Activated CD8-positive, alpha-beta memory T cell treated with anti-CD3 and anti-CD28 coated beads, Interleukin-2, amount 10 ng/mL, durations not matched to agents 7 days and 5 days (primary cell): ENCODE measurements at places on chromosomes 7 and 10. TPM values are rescaled to one million over a fixed set of nuclear protein-coding genes. Genes with fewer than 3 reads are reported as not detected.

The CYP2C19 gene
- not detected for total RNA-seq

DNA sequence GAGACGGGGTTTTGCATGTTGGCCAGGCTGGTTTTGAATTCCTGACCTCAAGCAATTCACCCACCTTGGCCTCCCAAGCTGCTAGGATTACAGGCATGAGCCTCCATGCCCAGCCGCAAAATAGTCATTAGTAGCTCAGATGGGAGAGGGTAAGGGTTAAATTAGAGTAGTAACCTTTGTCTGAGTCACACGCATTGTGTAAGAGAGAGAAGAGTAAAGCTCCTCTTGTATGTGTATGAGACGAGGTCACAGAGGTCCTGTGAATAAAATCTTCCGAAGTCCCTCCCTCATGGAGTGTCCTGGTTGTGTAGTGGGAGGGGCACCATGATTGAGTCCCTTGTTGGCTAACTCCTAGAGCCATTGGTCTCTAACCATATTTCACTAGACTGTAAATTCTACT lies 85.2 kb upstream of the CDC14C start:
- no peaks in the 10 kb centered on the region for H3K4me1 ChIP-seq
- no peaks in the 10 kb centered on the region for H3K27me3 ChIP-seq
- no peaks in the 10 kb centered on the region for H3K36me3 ChIP-seq
- no peak for DNase-seq

DNA sequence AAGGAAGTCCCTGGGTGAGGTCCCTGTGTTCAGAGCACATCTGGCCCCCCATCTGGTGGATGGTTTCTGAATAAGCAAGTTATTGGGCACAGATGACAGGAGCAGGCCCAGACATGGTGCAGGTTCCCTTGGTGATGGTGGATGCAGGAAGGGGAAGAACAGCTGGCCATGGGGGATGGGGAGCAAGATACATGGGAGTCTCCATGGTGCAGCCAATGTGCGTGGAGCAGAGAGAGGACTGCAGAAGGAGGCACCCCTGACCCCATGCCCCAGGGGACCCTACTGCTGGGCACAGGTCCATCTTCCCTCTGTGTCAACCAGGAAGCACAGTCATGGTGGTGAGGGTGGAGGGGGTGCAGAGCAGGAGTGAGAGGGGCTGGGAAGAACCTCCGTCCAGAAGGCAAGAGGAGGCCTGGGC lies 43.8 kb upstream of the RABGEF1 start:
- no peaks in the 10 kb centered on the region for H3K4me1 ChIP-seq
- H3K4me3 ChIP-seq, result no peak overlapping the region
- H3K36me3 ChIP-seq, result no peaks in the 10 kb centered on the region
- no peak overlapping the region for H3K27ac ChIP-seq

DNA sequence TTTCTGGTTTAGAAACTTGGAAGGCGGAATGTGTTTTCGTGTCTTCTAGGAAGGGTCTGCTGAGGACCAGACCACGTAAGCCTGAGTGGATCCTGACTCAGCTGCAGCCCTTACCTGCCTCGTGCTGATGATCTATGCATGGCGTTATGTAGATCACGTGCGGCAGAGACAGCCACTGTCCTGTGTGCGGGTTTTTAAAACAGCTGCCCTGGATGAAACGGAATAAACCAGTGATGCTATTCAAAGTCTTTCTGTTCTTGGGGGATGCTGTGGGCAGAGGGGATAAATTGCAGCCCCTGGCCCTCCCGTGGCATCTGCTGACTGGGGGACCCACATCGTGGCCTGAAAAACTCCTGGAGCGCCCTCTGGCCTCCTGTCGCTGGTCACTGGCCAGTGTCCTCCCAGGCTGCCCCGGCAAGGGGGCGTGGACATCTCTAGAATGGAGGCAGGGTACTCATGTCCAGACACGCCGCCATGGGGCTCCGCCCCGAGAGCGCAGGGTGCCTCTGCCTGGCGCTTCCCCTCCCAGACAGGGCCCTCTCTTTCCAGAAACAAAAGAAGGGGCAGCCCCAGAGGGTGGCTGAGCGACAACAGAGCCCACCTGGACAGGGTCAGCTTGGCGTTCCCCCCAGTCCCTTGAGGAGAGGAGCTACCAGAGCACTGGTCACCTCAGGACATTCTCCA lies 13.2 kb downstream of the ALKBH4 start:
- H3K27ac ChIP-seq, result no peak overlapping the region
- H3K27me3 ChIP-seq, result no peaks in the 10 kb centered on the region
- DNase-seq, result no peak
- peaks cover 3% of the 10 kb centered on the region for H3K36me3 ChIP-seq
- H3K4me3 ChIP-seq, result no peak overlapping the region
- H3K4me1 ChIP-seq, result no peaks in the 10 kb centered on the region

- DNase-seq, result no peak
- H3K27me3 ChIP-seq, result peaks cover 27% of the 10 kb centered on the region
- no peaks in the 10 kb centered on the region for H3K36me3 ChIP-seq
- H3K4me3 ChIP-seq, result no peak overlapping the region
- H3K4me1 ChIP-seq, result no peaks in the 10 kb centered on the region
Observed at GRCh38 chr7:23220690-23221305, 25.8 kb upstream of the GPNMB start.

DNA sequence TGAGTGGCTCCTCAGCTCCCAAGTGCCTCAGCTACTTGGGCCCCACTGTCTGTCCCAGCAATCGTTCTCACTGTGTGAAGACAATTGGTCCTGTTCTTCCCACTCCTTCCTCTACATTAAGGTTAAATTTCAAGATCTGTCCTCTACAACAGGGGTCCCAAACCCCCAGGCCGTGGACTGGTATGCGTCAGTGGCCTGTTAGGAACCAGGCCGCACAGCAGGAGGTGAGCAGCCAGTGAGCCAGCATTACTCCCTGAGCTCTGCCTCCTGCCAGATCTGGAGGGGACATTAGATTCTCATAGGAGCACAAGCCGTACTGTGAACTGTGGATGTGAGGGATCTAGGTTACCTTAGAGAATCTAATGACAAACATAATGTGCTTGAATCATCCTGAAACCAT lies 376.9 kb upstream of the FZD8 start:
- no peaks in the 10 kb centered on the region for H3K4me1 ChIP-seq
- DNase-seq, result no peak
- H3K36me3 ChIP-seq, result no peaks in the 10 kb centered on the region
- no peak overlapping the region for H3K27ac ChIP-seq
- no peak overlapping the region for H3K4me3 ChIP-seq
- H3K27me3 ChIP-seq, result no peaks in the 10 kb centered on the region

GRCh38 chr7:9711259-9711918 lies 1262.3 kb upstream of the PHF14 start:
- H3K36me3 ChIP-seq, result no peaks in the 10 kb centered on the region
- no peaks in the 10 kb centered on the region for H3K27me3 ChIP-seq
- no peak overlapping the region for H3K4me3 ChIP-seq
- no peak for DNase-seq

DNA sequence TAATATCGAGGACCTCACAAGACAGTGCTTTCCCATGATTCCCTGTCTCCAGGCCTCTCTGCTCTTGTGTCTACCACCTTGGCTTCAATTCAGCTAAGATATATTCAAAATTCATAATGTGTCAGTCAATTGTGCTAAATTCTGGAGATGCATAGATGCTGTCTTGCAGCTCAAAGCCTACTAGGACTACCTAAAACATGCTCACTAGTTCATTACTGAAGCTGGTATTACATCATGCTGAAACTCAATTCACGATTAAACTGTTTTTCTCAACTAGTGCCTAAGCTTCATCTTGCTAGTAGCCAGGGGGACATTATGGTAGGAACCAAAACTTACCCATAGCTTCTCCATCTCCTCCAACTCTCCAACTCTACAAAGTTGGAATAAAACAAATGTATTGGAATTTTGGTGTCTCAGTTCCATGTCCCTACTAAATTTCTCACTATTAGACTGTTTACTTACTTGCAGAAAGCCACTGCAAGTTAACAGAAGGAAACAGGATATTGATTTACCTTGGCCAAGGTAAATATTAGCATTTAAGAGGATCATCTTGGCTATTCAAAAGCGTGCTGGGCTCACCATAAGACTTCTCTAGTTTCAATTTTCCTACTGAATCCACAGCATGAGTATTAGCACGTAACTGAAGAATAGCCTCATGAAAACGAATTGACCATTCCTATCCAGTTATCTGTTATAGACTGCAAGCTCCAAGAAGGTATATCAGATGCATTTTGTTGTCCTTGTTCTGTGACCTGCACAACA lies 53.6 kb downstream of the CREB3L2 start:
- no peaks in the 10 kb centered on the region for H3K4me1 ChIP-seq
- no peaks in the 10 kb centered on the region for H3K36me3 ChIP-seq
- H3K27ac ChIP-seq, result no peak overlapping the region
- no peaks in the 10 kb centered on the region for H3K27me3 ChIP-seq
- no peak overlapping the region for H3K4me3 ChIP-seq

GRCh38 chr10:78634389-78634815 lies 434.4 kb upstream of the ZMIZ1 start:
- peaks cover 3% of the 10 kb centered on the region for H3K4me1 ChIP-seq
- H3K27ac ChIP-seq, result no peak overlapping the region
- H3K27me3 ChIP-seq, result peaks cover 32% of the 10 kb centered on the region
- H3K4me3 ChIP-seq, result no peak overlapping the region

DNA sequence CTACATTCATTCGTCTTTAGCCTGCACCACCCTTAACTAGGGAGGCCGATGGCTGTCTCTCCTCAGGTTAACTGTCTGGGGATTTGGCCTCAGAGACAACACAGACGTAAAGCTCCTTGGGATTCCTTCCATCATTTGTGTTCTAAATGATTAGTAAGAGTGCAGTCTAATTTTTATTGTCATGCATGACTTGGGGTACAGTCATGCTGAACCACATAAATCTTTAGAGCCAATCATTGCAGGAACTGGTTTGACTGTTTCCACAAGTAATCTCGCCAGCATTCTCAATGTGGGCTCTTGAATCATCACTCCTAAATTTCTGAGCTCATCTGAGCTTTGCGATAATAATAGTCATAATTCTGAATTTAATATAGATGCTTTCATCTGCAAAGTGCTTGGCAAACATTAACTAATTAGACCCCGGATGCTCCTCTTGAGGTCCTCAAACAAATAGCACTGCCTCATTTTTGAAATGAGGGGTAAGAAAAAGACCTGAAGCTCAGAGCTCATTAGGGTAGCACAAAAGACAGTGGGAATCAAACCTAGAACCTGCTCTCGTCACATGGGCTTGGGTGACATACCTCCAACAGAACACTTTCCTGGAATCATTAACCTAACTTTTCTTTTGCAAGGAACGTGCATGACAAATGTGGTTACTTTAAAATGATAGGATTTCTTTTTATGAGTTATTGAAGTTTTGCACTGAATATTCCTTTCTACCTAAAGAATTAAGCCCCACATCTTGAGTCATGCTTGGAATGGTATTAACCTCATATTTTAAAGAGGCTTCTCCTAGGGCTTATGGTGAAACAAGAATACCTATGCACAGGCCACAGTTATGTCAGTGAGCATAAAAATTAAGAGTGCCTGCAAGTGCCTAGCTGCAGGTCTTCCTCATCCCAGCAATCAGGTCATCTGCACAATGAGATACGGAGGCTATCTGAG lies 118.9 kb upstream of the NRP1 start:
- H3K27me3 ChIP-seq, result peaks cover 2% of the 10 kb centered on the region
- H3K27ac ChIP-seq, result no peak overlapping the region
- no peaks in the 10 kb centered on the region for H3K36me3 ChIP-seq
- H3K4me1 ChIP-seq, result no peaks in the 10 kb centered on the region
- H3K4me3 ChIP-seq, result no peak overlapping the region
- DNase-seq, result no peak

DNA sequence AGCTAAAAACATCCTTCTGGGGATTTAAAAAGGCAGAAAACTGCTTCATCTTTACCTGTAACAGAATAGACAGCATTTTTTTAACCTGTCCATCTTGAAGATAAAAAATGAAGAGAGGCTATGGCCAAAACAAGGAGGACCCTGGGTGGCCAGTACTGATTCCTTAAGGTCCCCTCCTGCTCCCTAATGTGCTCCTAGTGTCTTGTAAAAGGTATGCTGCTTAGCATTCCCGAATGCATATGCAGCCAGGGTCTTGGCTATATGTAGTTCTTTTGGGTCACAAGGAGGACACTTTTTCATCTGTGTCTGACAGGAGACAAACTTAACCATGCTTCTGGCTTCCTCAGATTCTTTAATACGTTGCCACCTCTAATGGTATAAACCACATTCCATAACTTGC lies 93.9 kb upstream of the SLC13A1 start:
- H3K36me3 ChIP-seq, result no peaks in the 10 kb centered on the region
- no peak overlapping the region for H3K4me3 ChIP-seq

- DNase-seq, result no peak
- H3K27ac ChIP-seq, result no peak overlapping the region
- no peaks in the 10 kb centered on the region for H3K27me3 ChIP-seq
- H3K4me3 ChIP-seq, result no peak overlapping the region
Observed at GRCh38 chr7:121366852-121367431, 29.2 kb downstream of the FAM3C start.

GRCh38 chr10:58508316-58508715 lies 4.4 kb upstream of the BICC1 start:
- H3K4me1 ChIP-seq, result peaks cover 4% of the 10 kb centered on the region
- H3K27me3 ChIP-seq, result peaks cover 17% of the 10 kb centered on the region
- H3K36me3 ChIP-seq, result peaks cover 3% of the 10 kb centered on the region
- DNase-seq, result no peak
- no peak overlapping the region for H3K27ac ChIP-seq
